ENCODE measurements at places on chromosomes 5 and 9.

- DNase-seq, result no peak
Observed at GRCh38 chr9:96490534-96491078, 40.6 kb downstream of the HABP4 start.

GRCh38 chr9:87585123-87585855 lies 87.6 kb downstream of the DAPK1 start:
- DNase-seq, result no peak

- DNase-seq, result no peak
Observed at GRCh38 chr9:92762781-92763708, 1.6 kb downstream of the BICD2 start.

DNA sequence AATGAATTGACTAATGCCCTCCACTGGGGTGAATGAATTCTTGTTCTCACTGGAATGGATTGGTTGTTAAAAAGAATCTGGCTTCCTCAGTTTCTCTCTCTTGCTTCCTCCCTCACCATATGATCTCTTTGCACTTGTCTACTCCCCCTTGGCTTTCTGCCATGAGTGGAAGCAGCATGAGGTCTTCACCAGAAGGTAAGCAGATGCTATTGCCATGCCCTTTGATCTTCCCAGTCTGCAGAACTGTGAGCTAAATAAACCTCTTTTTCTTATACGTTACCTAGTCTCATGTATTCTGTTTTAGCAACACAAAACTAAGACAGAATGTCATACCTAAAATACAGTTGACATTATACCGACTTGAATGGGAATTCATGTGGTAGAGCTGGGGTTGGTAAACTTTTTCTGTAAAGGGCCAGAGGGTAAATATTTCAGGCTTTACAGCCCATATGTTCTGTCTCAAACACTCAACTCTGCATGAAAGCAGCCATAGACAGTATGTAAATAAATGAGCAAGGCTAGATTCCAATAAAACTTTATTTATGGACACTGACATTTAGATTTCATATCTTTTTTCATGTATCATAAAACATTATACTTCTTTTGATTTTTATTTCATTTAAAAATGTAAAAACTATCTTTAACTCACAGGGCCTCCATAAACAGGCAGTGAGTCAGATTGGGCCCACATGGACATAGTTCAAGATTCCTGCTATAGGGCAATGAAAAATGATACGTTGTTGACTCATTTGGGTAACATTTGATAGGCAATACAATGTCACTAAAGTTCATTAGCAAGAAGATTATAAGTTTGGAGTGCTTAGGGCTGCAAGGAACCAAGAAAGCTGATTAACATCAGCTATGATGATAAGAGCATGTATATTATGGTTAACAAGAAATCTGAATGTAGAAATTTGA lies 79.4 kb upstream of the TLE4 start:
- DNase-seq, result no peak

GRCh38 chr9:113963017-113963620 lies 87.0 kb downstream of the ZNF618 start:
- peak; percentile 1 for DNase-seq

GRCh38 chr5:159825551-159826051 lies 90.7 kb upstream of the ADRA1B start:
- DNase-seq, result no peak

DNA sequence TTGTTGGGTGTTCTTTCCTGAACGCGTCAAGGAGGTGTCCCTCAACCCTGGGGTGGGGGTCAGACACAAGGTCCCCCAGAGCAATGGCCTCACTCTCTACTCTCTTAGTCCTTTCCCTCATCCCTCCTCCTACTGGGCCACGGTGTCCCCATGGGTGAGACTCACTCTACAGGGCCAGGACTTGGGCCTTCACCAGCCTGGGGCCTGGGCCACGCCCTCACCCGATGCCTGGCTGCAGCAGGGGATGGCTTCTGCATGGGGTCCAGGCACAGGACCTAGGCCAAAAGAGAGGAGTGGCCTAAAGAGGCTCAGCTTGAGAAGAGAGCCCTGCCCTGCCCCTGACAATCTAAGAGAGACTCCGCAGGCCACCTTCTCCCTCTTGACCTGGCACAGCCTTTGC lies 5.8 kb downstream of the LCN12 start:
- DNase-seq, result no peak

DNA sequence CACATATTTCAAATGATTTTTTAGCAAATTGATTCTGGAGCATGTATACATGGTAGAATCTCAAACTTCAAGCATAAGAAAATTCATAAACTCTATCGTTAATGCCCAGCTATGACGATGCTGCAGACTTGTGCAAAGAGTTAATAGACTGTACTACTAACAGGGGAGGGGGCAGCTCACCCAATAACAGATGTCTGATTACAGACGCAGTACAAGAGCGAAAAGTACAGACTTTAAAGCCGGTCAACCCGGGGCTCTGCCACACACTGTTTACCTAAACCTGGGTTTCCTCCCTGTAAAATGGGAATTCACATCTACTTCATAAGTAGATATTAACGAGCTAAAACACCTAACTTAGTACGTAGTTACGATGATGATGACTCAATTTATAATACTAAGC lies 651 bp downstream of the TRIM23 start:
- no peak for DNase-seq

DNA sequence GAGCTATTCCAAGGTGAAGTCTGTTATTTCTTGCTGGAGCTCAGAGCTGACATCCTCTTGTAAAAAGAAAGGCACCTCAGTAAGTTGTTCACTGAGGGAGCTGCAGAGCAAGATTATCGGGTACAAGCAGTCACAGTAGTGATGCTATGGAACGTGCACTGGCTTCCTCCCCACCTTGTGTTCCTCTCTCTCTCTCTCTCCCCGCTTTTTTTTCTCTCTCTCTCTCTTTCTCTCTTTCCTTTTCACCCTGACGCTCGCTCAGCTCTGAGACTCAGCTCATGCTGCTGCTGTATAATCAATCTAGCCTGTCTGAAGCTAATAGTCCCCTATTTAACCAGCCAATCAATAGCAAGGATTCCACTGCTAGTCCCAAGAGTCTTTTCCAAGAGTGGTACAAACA lies 587.6 kb upstream of the CDH18 start:
- DNase-seq, result no peak

DNA sequence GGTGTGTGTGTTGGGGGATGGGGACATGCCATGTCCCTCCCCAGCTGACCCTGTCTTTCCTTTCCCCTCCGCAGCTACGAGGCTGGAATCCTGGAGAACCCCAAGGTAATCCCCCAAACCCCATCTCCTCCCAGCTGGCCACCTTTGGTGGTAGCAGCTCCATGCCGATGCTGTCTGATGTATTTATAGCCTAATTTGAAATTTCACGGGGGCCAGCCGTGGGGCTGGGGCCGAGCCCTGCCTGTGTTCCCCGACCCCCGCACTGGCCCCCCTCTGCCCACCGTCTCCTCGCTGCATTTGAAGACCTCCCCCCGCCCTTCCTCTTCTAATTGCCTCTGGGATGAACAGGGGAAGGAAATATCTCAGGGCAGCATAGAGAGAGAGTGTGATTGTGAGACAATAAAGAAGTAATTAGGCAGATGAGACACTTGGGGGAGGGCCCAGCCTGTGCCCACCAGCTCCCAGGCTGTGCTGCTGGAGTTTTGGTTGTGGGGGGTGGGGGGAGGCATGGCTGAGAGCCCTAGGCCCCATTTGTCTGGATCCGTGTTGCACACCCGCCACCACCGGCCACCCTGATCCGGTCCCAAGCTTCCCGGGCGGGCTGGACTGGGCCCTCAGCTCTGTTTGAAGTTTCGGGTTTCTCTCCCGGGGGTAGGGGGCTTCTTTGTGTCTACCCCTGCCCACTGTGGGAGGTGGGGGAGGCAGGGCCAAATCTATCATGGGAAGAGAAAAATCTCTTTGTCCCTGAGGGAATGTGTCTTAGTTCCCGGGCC lies 26.8 kb downstream of the ASS1 start:
- DNase-seq, result no peak

DNA sequence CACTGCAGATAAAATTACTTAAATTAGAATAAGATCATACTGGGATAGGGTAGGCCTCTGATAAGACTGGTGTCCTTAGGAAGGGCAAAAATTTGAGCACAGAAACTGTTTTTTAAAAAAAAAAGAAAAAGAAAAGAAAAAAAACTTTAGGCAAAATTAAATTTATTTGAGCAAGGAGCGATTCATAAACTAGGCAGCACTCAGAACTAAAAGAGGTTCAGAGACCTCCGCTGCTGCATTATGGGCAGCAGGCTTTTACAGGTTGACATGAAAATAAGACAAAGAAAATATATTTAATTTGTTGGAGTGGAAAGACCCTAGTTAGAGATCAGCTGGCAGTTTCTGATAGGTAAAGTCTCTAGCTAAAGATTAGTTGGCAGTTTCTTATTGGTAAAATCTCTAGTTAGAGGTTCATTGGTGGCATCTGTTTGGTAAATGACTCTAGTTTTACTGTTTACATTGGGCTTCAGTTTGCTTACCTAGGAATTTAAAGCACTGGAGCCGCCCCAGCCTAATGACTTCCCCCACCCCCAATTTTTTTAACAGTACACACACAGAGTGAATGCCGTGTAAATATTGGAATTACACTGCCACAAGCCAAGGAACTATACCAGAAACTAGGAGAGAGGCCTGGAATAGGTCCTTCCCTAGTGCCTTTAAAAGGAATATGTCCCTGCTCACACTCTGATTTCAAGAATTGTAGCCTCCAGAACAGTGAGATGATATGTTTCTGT lies 4.5 kb upstream of the PLPP6 start:
- DNase-seq, result no peak

DNA sequence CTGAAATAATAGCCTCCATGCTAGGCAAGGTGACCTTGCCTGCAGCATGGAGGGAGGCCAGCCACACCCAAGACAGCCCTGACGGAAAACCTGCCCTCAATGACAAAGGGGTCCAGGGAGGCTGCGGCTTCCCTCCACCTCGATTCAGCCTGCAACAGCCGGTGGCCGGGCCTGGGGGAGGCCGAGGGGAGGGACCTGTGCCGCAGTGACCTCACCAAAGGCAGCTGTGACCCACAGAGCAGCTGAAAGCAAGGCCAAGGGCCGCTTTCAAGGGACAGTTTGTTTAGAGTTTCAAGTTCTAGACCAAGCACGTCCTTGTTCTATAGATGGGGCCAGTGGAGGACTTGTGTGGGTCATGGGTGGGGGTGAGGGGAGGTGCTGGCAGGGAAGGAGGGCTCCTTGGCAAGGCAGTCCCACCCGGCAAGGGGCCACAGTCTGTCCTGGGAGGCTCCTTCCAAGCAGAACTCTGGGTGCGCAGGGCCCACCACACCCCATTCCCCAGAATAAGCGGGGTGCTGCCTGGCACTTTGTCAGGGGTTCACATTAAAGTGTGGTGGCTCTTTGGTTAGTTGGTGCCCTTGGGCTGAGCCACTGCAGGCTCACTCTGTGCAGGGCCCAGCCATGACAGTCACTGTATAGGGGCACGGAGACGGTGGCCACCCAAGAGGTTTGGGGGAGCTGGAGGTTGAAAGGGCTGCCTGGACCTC lies 226.5 kb downstream of the FANCC start:
- DNase-seq, result no peak

GRCh38 chr9:15386465-15386864 lies 36.2 kb upstream of the SNAPC3 start:
- DNase-seq, result no peak

DNA sequence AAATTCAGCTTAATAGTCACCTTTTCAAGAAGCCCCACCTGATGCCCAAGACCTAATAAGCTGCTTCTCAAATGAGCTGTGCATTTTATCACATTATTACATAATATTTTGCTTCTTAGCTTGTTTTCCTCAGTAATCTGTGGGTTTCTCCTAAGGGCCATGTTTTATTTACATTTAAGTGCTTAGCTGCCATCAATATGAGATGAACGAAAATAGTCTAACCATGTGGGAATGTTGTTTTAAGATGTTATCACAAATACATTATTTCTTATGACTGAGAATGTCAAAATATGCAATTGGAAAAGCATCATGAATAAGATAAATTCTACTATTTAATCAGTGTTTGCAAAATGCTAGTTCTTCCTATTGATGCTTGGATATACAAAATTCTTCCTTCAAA lies 10.1 kb downstream of the ARRDC3 start:
- DNase-seq, result no peak

DNA sequence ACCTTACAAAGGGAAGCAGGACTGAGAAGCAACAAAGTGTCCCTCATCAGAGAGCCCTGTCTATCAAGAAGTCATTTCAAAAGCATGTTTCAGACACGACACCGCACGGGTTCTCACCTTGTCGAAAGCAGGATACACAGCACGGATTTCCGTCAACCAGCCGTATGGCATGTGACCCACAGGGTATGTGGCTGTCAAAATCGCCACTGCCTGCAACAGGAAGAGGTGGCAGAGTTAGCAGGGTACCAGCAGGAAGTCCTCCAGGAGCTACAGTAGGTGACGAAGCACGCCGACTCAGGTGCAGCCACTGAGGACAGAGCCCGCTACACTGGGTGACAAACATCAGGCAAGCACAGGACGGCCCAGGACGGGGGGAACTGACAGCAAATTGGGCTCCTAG lies 81.2 kb downstream of the OTULIN start:
- DNase-seq, result no peak

DNA sequence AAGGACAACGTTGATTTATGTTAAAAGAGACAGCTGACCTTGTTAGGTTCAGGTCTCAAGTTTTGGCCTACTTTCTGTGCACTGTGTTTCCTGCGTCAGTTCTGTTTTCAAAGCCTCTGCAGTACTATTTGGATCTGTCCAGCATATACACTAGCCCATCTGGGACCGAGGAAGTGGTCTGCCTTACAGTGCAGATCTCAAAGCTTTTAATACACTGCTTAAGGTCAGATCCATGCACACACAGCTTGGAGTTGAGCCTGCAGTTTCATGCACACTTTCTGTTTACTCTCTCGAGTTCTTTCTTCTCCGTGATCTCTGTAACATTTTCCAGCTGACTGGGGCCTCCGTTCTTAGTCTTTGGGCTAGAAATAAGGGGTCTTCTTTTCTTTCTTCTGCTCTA lies 24.1 kb downstream of the CARTPT start:
- no peak for DNase-seq

DNA sequence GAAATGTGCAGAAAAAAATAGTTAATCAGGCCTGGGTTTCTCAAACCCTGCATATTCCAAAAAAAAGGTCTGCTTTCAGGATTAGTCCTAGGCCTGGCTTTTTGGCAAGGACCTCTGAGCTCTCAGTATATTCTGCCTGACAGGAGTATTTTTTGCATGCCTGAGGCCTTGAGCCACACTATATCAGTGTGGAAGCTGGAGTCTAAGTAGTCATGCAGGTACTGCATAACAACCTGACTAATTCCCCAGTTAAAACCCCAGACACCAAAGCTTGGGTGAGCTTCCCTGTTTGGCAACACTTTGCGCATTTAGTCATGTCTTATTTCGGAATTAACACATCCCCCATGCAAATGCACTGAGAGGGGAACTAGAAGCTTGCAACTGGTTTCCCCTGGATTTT lies 359.5 kb downstream of the CETN3 start:
- DNase-seq, result no peak

DNA sequence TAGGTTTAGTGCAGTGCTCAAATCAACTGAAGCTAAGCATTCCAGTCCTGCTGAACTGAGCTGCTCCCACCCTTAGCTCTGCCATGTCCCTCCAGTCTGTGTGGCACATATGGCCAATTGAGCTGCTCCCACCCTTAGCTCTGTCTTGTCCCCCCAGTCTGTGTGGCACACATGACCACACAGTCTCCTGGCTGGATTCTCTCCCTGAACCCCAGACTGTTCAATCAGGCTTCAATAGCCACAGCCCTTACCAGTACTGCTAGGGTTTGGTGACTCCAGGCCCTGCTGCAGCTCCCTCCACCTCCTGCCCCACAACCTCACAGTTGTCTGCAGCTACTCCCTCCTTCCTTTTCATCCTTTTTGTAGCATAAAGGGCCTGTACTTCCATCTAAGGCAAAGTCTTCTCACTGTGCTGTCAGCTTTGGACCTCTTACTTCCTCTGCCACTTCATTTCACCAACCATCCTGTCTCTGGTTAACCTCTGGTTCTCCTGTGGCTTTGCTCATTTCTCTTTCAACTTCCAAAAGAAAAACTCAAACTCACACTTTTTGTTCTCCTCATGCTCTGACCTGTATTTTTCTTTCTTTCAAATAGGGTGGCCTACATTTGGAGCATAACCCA lies 50.8 kb downstream of the ADAMTS12 start:
- DNase-seq, result no peak
